ENCODE measurements at places on chromosomes 11 and 22.

DNA sequence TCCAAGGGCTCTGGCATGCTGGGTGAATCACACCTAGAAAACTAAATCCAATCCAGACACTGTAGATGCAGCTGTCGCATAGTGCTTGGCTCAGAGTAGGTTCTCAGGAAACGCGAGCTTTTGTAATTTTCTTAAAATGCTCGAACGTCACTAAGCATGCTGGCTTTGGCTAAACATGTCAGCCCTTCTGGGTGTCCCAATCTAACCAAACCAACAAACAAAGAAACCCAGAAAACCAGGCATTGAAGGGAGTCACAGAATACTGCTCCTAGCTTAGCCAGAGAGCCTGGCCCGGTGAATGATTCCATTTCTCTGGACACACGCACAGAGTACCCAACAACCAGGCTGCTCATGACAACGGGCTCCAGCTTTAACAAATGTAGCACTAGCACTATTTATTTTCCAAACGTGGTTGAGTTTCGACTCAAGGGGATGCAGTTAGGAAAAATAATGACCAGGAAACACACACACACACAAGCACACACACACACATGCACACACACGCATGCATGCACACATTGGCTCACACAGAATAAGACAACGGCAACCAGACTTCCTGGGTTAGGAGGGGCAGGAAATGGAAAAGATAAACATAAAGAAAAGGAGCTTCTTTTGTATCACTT, 492.6 kb downstream of the MIAT start:
- no peak for DNase-seq

DNA sequence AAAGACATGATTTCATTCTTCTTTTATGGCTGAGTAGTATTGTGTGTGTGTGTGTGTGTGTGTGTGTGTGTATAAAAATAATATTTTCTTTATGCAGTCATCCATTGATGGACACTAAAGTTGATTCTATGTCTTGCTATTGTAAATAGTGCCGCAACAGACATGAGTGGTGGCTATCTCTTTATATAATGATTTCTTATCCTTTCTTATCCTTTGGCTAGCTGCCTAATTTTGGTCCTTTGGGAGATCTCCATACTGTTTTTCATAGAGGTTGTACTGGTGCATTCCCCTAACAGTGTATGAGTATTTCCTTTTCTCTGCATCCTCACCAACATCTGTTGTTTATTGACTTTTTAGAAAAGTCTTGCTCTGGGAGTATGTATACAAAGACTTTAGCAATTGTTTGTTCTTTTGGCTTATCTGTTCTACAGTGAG, 107.0 kb downstream of the STIM1 start:
- no peak for DNase-seq

DNA sequence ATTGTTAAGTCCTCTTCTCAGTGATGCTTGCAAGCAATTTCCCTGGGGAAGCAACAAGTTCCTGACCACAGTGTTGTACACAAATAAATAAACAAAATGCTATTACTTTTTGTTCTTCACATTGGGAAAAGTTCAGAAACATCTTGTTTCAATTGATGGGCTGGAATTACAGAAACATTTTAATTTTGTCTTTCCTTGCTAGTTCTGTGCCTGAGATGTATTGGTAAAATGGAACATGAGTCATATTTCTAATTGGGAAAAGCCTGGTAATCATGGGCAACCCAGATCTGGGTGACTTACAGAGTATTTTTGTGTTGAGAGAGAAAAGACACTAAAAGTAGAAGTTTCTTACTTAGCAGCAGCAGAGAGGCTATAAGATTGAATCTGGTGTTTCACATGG, 576 bp upstream of the BLID start:
- DNase-seq: no peak

DNA sequence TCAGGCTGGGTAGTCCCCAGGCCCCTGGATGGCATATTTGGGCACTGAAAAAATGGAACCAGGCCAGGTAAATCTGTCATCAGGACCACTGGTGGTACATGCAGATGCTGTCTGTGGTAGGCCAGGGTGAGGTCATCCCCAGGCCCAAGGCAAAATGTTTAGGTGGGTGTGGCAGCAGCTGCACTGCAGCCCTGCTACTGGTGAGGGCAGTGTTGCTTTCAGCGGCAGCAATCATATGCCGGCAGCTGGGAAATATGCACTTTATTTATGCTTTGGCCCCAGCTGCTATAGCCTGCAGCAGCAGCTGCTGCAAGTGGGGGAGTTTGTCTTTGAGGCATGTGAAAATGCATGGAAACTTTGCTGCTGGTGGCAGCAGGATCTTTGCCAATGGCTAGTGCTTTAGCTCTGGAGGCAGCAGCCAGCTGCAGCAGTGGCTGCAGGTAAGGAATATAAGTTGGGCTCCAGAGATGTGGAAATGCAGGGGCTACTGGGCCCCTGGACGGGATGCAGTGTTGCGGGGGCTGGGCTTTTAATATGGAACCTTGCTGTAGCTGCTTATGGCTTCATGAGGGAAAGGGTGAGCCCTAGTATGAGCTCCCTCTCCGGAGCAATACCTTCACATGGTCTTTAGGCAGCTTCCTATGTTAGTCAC, 365.7 kb upstream of the CADM1 start:
- peak; percentile 67 for DNase-seq

DNA sequence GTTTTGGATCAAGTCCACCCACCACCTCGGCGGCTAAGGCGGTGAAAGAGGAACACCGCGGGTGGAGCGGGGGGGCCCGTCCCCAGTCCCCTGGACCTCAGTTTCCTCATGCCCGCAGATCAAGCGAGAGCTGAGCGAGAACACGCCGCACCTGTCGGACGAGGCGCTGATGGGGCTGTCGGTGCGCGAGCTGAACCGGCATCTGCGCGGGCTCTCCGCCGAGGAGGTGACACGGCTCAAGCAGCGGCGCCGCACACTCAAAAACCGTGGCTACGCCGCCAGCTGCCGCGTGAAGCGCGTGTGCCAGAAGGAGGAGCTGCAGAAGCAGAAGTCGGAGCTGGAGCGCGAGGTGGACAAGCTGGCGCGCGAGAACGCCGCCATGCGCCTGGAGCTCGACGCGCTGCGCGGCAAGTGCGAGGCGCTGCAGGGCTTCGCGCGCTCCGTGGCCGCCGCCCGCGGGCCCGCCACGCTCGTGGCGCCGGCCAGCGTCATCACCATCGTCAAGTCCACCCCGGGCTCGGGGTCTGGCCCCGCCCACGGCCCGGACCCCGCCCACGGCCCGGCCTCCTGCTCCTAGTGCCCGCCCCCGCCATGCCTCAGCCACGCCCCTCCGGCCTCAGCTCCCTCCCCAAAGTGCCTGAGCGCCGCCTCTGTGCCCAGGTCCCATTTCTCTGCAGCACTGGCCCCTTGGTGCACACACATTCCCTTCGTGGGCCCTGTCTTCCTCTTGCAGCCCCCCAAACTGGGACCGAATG, 12.7 kb downstream of the MAFF start:
- peak; percentile 73 for DNase-seq

- DNase-seq: no peak
Observed at GRCh38 chr11:115207166-115207591, 297.0 kb downstream of the CADM1 start.
